Stimulated activated CD8-positive, alpha-beta memory T cell treated with anti-CD3 and anti-CD28 coated beads, Interleukin-2, amount 100 ng/mL, for 1 hour (primary cell): ENCODE measurements at places on chromosomes 2 and 18.

DNA sequence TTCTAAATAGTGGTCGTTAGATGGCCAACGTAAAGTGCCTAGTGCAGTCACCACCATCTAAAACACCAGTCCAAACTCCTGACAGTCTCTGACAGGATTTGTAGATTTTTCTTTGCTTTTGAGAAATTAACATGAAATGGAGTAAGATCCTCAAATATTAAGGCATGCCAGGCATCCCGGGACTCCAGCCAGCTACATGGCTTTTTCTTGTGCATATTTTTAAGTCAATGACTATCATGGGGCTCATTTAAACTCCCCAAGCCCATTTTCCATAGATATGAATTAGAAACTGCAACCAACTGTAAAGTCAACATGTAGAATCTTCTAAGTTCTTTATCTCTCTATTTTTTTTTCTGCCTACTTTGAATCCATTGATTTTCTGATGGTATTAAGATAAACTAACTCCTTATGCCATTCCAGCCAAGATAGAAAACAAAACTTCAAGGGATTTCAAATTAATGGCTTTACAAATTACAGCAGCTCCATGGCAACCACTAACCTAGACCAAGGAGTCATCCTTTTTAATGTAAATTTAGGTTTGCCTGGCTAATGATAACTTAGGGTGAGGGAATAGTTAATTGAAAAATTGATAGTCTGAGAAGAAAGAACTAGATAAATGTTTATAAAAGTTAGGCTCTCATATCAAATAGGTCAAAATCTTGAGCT lies 764.1 kb upstream of the NXPH2 start:
- no peak for DNase-seq

DNA sequence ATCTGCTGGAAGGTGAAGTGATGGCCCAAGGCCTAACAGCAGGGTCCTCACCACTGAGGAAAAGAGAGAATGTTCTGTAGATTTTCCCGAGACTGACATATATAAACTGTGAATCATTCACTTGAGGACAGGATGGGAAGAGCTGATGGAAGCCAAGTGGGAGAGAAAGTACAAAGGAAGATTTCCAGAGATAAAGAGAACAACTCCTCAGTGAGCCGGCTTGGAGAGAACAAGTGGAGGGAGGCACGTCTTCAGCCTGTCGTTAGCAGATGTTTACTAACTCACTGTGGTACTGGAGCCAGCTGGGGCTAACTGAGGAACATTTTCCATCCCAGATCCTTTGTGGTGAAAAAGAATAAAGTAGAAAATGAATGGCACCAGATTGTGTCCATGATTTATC lies 552.9 kb upstream of the TNP1 start:
- DNase-seq: no peak

DNA sequence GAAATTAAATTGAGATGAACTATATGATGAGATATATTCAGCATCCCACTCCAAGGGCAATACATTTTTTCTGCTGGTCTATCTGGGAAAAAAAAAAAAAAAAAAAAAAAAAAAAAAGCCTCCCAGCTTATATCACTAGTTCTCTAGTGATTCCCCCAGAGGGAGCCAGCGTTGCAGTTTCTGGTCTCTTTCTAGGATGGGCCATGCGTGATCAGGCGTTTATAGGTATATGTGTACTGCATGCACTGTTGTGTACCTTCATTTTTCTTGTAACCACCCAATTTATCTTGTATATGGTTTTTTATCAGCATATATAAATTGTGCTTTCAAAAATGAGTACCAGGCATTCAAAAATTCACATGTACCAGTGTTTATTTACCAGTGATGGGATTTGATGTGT lies 35.1 kb downstream of the DCDC2C start:
- no peak for DNase-seq

- no peak for DNase-seq
Measured at GRCh38 chr2:209938906-209939305, 63.5 kb upstream of the RPE start.

GRCh38 chr2:216502381-216503158 lies 3.9 kb downstream of the RPL37A start:
- DNase-seq: no peak
